Activated T-helper 1 cell treated with anti-CD3 and anti-CD28 coated beads, Interleukin-12 subunit alpha, Interleukin-12 subunit beta, Interleukin-2, Interleukin-4 antibody, amounts not matched to agents 30 ng/mL and 10 ng/mL and 1 ng/mL, durations not matched to agents 14 hours and 24 hours and 36 hours (primary cell): ENCODE measurements at places on chromosomes 16 and 17.

- DNase-seq, result no peak
Measured at GRCh38 chr17:50059256-50059655, 3.3 kb downstream of the ITGA3 start.

DNA sequence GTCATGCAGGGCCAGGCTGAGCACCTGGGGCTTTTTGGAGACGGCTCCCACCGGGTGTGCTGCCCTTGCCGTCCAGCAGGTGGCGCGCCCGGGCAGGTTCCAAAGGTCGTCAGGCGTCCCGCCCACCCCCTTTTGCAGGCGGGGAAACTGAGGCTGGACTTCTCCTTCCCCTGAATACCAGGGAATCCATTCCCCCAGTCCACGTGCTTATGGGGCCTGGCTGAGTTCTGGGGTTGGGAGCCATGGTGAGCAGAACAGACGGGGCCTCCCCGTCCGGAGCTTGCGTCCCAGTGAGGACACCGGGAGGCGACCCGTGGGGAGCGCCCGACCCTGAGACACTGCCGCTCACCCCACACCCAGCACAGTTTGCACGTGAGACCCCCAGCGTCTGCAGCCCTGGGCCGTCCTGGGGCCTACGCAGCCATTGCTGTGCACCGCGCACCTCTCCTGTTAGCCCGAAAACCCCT is 51.8 kb upstream of the JPH3 start:
- peak; percentile 42 for DNase-seq

DNA sequence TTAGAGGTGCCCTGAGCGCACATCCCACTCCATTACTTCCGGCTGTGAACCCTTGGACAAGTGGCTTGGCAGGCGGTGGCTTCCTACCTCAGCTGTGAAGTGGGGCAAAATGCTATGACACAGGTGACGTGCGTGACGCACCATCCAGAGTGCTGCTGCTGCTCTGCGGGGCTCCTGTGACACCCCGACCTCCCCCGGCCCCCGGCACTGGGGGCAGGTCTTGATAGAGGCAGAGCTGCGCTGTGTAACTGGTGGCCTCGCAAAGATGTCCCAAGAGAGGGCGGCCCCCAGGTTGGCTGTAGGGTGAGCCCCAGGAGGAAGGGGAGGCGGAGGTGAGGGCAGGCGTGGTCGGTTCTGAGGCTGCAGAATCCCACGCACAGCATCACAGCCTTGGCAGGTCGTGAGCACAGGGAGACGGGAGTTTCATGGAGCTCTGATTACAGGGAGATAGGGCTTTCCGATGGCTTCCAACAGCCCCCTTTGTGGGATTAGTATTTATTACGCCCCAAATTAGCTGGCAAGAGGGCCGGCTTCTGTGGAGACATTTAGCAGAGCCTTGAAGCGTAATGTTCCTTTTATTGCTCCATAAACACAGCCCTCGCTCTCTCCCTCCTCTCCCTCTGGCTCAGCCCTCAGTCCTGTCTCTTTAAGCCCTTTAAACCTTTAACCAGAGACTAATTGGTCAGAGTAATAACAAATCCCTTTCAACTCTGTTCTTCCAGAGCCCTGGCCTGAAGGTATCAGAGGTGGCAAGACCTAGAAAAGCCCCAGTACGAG is 328.1 kb downstream of the C16orf95 start:
- no peak for DNase-seq

DNA sequence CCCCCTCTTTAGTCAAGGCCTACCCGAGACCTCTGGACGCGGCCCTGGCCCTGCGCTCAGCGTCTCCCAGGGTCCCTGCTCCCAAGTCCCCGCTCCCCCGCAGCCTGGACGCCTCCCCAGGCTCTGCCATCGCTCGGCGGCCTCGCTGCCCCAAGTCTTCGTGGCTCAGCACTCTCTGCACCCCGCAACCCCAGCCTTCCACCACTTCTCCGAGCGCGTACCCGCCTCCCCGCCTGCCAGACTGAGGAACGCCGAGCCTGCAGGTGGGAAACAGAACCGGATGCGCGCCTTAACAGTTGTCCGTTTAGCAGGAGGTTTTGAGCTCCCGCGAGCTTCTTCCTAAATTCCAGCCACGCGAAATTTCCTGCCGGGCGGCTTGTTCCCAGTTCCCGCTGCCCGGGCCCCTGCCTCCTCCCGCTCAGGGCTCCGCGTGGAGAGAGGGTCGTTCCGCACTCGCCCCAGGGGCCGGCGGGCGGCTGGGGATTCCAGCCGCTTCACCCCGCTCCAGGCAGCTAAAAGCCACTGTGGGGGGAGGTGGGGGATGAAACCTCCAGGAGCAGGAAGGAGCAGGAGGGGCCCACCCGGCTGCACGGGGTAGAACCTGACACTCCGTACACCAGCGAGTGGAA is 87.7 kb downstream of the KCNJ12 start:
- no peak for DNase-seq

DNA sequence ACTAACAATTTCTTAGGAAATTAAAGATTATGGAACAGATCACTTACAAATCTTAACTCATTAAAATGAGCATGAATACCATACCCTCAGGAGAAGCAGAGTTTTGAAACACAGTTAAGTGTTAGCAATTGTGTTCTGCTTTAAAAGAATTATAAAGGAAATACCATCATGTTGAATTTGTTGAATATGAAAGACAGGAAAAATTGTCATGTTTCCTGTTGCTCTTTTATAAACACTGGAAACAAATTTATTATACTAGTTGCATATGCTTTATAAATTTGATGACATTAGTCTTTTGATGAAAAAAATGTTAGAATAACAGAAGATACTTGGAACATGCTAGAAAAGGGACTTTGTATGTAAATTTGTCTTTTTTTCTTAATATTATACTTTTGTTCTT is 59.7 kb downstream of the VMP1 start:
- DNase-seq, result no peak

DNA sequence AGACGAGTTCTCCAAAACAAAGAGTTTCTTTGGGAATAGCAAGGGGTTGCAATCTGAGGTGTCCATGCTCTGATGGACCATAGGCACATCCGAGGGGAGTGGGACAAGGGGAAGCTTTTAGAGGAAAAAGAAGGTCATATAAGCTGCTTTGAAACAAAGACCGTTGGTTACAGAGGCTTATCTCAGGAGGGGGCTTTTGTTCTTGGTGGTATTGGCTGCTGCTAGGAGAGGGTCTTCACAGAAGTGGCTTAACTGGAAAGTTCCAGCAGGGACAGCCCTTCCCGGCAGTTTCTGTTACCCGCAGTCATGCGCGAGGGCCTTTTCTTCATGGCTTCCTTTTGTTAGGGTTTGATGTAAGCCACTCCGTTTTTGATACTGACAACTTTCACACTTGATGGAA is 76.0 kb downstream of the RAP1GAP2 start:
- DNase-seq, result no peak

DNA sequence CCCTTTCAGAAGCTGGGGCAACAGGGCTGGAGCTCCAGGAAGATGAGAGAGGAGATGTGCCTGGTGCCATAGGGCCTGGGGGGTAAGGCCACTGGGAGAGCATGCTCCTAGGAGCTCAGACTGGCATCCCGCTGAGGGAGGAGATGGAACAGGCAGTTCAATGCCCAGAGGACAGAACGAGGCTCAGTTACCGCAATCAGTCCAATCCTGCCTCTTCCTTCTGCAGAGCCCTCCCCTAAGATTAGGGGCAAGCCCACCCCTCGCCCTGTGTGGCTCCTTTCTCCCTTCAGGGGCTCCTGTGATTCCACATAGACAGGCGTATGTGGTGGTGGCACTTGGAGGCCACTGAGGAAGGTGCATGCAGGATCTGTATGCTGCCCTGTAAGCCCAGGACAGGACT is 2.4 kb downstream of the CCDC42 start:
- no peak for DNase-seq

DNA sequence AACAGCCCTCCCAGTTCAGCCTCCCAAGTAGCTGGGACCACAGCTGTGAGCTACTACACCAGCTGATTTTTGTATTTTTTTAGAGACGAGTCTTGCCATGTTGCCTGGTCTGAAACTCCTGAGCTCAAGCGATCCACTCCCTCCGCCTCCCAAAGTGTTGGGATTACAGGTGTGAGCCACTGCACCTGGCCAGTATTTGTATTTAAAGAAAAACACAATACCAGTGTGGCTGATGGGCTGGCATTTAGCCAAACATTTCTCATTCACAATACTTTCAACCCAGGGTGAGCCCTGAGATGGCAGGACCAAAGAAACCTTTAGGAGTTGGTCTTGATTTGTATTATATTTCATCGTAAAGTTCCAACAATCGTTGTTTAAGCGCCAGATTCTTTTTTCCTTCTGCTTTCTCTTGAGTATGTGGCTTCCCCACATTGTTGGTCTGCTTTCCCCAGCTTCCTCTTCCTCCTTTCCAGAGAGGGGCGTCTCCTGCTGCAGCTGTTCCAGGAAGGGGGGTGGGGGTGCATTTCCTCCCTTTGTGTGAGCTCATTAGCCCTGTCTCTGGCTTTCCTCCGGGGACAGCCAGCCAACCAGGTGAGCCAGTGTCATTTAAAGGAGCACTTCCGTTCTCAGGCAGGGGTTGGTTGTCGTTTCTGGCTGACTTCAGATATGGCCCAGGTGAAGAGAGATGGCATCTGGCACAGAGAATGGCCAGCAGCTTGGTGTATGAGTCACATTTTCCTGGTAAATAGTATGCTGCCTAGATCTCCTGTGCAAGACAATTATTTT is 79.9 kb downstream of the GPRC5B start:
- peak; percentile 22 for DNase-seq

DNA sequence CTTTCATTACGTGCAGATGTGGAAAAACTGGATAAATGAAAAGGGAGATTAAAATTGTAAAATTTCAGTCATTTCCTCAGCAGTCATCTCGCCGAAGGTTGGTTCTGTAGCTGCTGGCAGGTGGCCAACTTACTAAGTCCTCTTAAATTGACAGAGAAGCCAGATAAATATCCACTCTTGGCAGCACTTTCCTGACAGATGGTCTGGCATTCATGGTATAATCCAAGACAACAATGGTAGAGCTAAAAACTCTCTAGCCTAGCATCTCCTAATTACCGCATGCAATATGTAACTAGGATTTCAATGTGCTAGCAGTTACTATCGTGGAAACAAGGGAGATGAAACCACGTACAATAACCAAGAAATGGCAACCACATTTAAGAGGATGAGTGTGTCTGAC is 306.3 kb downstream of the CNTNAP4 start:
- no peak for DNase-seq

DNA sequence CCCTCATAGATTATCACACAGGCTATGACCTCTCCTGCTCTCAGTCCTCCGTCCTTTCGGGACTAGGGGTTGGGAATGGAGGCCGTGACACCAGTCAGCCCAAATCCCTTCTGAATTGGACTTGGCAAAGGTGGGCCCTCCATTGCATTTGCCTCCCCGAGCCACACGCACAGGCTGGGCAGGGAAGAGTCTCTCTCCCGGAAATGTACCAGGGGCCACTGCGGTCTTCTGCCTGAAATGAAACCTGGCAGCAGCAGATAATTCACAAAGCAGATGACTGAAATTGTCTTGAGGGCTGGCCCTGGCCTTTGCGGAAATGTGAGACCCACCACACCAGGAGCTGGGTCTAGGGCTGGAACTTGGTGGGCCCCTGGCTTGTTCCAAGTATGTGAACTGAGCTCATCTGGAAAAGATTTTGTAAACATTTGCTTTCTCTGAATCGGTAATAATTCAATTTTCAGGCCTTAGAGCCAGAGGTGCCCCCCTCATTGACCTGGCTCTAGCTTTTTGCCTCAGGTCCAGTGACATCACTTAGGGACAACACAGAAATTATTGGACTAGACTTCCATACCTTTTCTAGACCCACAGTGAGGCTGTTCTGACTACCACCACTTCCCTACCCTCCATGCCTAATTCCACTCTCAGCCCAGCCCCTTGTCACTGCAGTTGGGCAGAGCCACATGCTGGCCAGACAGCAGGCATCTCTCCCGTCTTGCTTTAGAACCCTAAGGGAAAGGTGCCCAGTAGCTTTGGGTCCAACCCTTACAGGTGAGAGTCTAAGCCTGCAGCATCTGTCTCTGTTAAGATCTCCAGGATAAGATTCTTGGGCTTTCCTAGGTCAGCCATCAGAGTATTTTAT is 75.2 kb downstream of the CCDC182 start:
- no peak for DNase-seq

DNA sequence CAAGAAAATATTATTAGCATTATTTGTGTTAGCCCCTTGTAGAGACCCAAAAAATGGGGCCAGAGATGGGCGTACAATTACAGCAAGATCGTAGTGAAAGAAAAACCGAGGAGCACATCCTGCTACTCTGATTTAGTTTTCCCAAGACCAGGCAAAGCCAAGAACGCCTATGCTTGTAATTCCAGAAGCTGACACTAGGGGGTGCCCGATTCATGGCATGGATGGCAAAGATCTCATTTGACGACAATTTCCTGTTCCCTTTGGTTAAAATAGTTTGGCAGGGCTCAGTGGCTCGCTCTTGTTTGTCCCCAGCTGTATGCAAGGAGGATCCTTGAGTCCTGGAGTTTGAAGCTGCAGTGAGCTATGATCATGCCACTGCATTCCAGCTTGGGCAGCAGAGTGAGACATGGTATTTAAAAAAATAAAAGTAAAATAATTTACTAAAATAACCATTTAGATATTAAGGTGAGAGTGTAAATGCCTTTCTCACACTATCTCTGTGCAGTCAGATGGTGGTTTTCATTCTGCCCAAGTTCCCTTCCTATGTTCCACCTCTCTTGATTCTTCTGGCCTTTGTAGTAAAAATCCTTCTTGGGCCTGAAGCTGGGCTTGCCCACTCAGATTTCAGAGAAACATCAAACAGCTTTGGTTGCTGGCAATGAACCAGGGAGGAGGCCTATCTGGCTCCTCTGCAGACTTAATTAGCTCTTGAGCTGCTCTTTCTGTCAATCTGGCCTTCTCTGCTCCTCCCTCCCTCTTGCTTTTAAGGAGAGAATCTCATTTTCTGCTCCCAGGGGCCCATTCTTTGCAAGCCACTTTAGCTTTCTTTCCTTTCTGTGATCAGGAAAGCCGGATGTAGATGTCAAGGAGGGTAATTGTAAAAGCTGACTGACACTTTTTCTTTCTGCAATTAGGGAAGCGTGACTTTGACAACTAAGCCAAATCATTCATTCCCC is 31.2 kb downstream of the TMEM238L start:
- DNase-seq, result no peak

DNA sequence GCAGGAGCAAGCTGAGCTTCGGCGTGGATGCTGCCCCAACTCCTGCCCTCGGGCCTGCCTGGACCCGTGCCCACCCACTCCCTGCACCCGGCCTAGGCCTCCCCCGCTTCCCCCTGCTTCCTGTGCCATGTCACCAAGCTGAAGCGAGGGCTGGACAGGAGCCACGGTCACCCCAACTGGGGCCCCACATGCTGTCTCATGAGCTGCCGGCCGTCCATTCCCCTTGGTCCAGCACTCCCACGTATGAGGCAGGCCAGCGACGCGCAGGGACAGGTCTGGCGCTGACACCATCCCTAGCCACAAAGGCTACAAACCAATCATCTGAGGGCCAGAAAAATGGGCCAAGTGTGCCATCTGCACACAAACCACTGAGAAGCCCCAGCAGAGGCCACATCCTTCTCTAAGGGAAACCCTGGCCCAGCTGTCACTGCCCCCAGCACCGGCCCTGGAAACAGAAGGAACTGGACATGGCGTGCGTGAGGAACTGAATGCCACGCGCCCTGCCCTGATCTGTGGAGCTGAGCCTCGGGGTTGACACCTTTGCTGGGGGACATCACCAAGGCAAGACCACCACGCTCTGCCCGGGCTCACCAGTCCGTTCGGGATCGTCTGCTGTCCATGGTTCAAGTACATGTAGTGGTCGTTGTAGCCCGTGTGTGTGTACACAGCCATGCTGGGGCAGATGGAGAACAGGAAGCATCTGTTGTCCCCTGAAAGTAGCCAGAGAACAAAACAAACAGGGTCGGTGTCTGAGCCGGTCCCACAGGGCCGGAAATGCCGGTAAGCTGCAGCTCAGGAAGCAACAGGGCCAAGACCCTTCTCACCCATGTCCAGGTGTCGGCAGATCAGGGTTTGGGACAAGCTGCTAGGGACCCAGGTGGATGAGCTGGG is 22.2 kb downstream of the MEAK7 start:
- DNase-seq, result no peak
